T follicular helper cell (primary cell): ENCODE measurements at places on chromosomes 2 and 18.

GRCh38 chr2:175842996-175843395, 159.1 kb downstream of the LNPK start:
- no peak for DNase-seq

DNA sequence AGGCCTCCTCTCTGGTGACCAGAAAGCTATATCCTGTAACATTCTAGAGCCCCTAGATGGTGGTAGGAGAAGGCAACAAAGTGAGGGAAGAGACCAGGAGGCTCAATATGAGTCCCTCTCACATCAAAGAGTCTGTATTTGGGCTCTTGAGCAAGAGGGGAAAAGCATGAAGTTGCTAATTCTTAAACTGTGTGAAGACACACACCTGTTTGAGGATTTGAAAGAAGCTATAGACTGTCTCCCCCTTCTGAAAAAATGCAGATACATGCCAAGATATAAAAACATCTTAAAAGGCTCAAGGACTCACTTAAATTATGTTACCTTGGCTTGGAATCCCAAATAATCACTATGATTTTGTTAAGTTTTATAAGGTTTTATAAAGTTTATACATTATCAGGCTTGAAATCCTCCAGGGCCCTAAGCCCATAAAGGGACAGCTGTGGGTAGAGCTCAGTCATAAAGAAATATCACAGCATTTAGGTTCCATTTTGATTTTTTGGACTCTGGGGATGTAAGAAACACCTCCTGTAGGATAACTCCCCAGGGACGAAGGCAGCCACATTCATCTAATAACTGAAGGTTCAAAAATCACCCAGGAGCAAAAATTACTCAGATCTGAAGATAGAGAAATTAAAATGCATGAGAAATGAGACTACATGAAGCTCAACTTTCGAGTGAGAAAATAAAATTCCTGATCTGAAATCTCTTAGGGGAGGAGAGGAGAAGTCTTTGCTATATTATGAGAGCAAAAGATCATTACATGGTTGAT, 136.1 kb upstream of the LGALSL start:
- no peak for DNase-seq

- no peak for DNase-seq
Observed at GRCh38 chr2:234596696-234597575, 100.1 kb upstream of the ARL4C start.

DNA sequence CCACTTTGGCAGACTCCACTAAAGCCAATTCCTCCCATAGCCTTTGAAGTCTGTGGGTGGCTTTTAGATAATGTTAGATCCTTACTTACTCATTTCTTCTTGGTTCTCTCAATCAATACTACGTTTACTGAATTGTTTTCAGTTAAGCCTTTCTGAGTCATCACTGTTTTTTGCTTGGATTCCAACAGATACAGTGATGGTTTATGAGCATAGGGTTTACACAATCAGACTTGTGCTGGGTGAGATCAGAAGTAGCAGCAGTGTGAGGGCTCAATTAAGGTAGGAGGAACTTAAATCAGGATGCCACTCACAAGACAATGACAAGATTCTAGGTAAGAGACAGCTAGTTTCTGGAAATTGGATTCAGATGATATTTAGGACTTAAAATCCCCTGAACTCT, 297.7 kb upstream of the DOK6 start:
- DNase-seq: no peak

DNA sequence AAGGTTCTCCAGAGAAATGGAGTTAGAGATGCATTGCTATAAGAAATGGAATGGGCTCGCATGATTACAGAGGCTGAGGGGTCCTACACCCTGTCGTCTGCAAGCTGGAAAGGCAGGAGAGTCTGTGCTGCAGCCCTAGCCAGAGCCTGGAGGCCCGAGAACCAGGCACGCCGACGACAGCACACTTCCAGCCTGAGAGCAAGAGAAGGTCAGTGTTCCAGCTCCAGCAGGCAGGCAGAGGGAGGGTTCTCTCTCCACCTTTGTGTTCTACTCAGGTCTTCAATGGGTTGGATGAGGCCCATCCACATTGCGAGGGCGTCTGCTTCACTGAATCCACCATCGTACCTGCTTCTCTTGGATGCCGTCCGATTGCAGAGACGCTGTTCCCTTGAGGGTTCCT, 177.6 kb upstream of the HDAC4 start:
- no peak for DNase-seq

GRCh38 chr18:76985156-76985950, 147.2 kb downstream of the MBP start:
- no peak for DNase-seq

DNA sequence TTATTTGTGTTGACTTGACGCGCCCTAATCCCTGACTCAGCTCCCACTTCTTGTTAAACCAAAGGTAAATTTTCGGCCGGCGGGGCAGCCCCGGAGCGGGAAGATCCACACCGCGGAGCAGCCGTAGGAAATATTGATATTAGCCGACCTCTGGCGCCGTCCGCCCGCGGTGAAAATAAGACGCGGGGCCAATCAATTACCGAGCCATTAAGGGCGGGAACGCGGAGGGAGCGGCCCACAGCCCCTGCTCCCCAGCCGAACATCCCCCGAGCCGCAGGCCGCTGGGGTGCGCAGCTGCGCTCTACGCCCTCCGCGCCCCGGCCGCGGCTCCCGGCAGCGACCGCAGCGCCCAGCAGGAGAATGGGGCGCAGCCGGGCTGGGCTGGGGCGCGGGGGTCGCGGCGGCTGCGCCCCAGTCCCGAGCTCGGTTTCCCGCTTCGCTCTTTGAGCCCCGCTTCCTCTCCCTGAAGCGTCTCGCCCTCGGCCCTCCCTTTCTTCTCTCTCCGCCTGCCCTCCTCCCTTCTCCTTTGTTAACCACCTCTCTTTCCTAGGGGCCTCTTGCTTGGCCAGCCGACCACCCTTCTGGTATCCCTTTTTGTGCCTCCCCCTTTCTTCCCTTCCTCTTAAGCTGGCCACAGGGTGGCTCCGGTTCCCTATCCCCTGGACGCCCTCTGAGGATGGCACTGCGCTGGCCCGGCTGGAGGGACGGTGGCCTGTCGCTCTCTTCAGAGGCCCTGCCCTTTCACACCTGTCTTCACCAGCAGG, 40.9 kb downstream of the CELF4 start:
- no peak for DNase-seq

- no peak for DNase-seq
Observed at GRCh38 chr2:105052773-105053172, 14.9 kb downstream of the MRPS9 start.

DNA sequence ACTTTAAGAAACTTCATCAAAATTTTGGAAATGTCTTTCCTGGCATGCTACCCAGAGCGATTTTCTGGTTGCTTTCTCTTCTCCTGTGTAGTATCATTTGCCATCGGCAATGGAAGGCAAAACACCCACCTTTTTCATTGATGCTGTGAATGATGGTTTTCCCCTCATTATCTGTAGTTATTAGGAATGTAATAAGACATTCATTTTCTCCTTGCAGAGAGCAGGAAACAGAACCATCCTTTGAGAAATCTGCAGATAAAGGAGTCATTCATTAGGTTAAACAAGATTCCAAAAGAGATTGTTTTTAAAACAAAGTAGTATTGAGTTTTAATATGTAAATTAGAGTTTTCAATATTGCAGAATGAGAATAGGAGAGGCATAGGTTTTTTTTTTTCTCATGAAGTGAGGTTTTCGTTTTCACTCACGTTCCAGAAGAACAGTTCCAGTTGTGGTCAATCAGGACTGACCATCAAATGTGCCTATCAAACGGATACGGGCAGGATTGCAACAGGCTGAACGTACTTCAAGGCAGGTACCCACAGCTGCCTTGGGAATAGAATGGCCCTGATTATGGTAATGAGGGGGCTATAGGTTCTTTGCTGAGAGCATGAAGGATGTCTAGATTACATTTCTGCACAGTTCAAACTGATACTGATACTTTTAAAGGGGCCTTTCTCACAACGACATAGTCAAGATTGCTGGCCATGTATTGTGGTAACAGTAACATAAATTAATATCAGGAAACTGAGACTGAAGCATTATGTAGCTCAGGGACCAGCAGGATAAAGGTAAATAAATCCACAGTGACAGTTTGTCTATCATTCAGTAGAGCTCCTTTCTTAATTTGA, 49.8 kb upstream of the PLA2R1 start:
- no peak for DNase-seq

GRCh38 chr2:202408546-202409140, 32.5 kb downstream of the BMPR2 start:
- DNase-seq: no peak

GRCh38 chr2:97992836-97993825, 2.6 kb downstream of the TMEM131 start:
- no peak for DNase-seq

DNA sequence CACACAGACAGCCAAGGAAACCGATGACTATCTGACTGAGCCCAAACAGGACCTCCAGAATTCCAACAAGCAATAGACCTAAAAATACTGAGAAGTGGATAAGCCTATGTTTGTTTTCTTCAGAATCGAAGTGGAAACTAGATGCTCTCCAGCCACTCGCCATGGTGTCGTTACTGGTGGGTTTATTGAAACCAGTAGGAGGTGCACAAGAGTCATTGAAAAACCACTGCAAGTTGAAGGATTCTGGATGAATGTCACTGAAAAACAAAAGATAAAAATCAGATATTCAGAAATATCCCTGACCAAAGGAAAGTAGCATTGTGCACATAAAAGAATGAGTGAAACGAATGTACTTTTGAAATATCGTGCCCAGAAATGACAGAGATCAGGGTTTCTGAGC, 15.3 kb downstream of the TM4SF20 start:
- DNase-seq: no peak

GRCh38 chr2:85797921-85798320, 44.1 kb downstream of the ATOH8 start:
- DNase-seq: no peak

GRCh38 chr2:74413001-74413698, 8.3 kb downstream of the C2orf81 start:
- no peak for DNase-seq

GRCh38 chr2:227480528-227480927, 8.6 kb downstream of the AGFG1 start:
- no peak for DNase-seq

DNA sequence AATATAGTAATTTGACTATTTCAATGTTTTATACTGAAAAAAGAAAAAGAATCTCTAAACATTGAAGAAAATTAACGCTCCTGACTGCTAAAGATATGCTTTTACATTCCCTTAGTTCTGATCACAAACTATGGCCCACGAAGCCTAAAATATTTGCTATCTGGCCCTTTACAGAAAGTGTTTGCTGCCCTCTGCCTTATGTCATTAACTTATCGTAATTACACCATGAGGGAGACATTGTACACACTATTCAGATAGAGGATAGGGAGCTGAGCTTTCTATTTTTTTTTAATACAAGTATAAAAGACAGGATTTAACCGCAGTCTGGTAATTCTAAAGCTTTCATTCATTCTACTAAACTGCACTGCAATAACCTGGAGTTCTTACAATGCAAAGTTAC, 393.1 kb upstream of the DCC start:
- no peak for DNase-seq

DNA sequence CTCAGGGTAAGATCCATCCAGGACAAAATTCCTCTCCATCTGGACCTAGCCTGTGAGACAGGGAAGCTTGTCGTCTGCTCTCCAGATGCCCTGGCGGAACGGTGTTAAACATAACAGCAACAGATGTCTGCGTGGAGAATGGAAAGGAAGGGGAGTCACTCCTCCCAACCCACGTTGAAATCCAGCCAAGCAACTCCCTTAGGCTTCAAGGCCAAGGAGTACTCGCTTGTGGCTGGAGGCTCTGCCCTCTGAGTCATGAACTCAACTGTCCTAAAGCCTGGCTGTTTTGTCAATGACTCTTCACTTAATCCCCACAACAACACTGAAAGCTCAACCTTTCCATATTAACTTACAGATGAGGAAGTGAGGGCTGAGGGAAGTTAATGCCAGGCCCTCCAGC, 42.2 kb downstream of the TPO start:
- DNase-seq: no peak
